ENCODE measurements at places on chromosomes 5 and 9. TPM values are rescaled to one million over a fixed set of nuclear protein-coding genes. Genes with fewer than 3 reads are reported as not detected.

Gene ZNF169
- total RNA-seq = 11.6 TPM

DNA sequence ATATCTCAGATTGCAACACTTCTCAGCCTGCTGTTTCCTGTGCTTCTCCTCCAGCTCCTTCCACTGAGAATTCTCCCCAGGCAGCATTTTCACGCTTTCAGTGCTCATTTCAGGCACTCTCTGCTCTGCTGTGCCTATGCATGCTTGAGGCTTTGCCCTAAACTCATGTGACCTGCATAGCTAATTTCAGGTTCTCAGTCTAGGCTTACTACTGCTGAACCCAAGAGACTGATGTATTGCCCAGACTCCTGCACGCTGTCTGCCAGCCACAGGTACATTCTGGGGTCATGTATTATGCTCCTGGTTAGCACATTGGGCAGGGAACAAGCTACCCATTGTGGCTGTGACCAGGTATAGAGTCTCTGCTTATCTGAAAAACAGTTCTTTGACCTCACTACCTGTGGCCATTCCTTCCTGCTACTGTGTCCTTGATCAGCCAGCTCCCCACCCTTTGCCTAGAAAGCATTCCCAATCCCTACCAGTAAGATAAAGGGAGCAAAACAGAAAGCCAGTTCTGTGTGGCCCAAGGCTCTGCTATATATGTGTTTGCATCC lies 34.7 kb downstream of the PIP5K1B start:
- H3K4me3 ChIP-seq = no peak overlapping the region
- H3K4me1 ChIP-seq = no peaks in the 10 kb centered on the region
- no peak overlapping the region for H3K27ac ChIP-seq
- peaks cover 19% of the 10 kb centered on the region for H3K27me3 ChIP-seq
- H3K36me3 ChIP-seq = no peaks in the 10 kb centered on the region

DNA sequence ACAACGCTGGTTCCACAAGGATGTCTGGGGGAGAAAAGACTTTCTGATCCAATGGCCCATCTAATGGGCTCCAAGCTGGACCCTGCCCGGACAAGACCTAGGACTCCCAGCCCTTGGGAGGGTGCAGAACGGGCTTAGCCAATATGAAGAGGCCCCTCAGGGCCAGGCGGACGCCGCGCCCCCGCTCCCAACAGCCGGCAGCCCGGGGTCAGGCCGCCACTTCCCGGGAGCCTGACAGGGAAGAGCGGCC lies 493 bp downstream of the P4HA2 start:
- peak overlapping the region; percentile 60 for H3K4me3 ChIP-seq
- peaks cover 5% of the 10 kb centered on the region for H3K36me3 ChIP-seq
- no peak for DNase-seq
- peaks cover 9% of the 10 kb centered on the region for H3K27me3 ChIP-seq
- H3K4me1 ChIP-seq = peaks cover 38% of the 10 kb centered on the region

DNA sequence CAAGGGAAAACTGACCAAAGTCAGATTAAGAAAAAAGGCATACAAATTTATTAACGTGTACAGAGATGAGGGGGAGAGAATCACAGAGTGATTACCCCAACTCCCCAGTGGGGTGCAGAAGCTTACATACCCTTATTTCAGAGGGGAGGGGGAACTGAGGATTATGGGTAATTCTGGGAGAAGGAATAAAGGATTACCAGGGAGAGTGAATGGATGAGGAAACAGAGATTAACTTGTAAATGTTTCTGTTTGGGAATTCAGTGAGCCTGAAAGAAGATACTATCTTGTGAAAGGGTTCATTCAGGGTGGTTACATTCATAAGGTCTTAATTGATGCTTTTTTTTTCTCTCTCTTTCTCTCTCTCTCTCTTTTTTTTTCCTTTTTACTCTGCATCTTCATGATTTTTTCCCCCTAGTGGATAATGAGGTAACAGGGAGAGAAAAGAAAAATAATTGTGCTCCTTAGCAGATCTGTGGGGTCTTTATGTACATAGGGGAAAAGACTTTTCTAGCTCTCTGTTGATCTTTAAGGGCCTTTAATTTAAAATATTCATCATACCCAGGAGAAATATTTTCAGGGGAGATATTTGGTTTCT lies 49.4 kb downstream of the TARS1 start:
- no peak overlapping the region for H3K27ac ChIP-seq
- H3K27me3 ChIP-seq = no peaks in the 10 kb centered on the region
- no peak overlapping the region for H3K4me3 ChIP-seq
- no peak for DNase-seq

GRCh38 chr5:66814146-66814991 lies 218.2 kb downstream of the MAST4 start:
- peaks cover 24% of the 10 kb centered on the region for H3K4me1 ChIP-seq
- H3K27me3 ChIP-seq = peaks cover 3% of the 10 kb centered on the region
- DNase-seq = no peak

DNA sequence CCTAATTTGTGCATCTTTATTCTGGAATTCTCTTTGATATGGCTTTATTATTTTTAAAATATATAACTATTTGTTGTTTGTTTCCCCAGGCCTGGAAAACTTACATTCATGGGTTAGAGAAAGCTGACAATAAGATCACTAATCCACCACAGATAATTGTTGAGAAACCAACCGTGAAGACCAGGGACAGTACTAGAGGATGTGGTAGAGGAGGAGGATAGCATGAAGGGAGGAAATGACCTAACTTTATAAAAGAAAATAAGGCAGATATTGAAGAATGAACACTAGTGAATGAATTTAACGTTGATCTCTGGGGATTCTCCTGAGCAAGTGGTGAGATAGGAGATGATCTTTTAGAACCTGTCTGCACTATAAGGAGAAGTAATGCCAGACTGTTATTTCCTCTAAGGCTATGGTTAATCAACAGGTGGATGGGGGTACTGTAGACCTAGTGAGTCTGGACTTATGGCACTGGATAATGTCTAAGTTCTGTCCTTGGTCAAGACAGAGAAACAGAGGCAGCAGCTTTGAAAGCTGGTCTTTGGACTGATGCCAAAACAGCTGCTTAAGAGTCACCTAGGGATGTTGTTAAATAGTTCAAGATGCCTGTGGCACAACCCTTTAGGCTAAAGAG lies 52.4 kb downstream of the NREP start:
- H3K4me1 ChIP-seq = peaks cover 14% of the 10 kb centered on the region
- no peak for DNase-seq
- H3K4me3 ChIP-seq = no peak overlapping the region

DNA sequence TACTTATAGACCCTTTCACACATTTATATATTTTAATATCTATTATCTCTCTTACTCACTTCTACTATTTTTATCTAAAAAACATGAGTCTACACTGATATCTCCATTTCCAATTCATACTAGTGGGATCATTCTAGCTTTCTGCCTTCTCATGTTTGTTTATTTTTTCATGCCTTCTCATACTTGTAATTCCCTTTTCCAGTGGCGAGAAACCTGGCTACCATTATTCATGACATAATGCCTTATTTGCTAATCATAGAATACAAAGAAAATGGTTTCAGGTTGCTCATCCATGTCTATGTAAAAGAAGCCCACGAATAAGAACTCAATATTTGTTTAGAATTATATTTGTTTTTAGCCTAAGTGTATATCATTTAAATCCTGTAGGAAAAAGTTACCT lies 232.7 kb upstream of the ACTBL2 start:
- no peaks in the 10 kb centered on the region for H3K4me1 ChIP-seq
- H3K36me3 ChIP-seq = no peaks in the 10 kb centered on the region

DNA sequence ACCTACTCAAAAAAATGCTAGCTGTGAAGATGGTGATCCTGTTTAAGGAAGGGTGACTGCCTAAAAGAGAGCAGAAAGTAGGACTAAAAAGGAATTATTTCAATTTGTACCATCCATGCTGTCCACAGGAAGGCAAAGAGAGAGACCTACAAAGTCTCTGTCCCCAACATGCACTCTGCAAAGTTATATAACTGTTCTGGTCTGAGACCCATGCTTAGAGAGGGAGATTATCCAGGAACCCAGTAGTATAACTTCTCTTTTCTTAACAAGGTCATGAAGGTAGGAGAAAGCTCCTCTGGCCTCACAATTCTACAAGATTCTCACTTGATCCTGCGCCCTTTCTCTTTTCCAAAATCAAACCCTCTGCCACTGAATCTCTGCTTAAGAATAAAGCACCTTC lies 25.8 kb downstream of the SLC22A4 start:
- H3K36me3 ChIP-seq = no peaks in the 10 kb centered on the region
- no peak for DNase-seq
- H3K4me3 ChIP-seq = no peak overlapping the region
- H3K27me3 ChIP-seq = no peaks in the 10 kb centered on the region
- H3K4me1 ChIP-seq = no peaks in the 10 kb centered on the region
- no peak overlapping the region for H3K27ac ChIP-seq

Gene FOXD4L6
- total RNA-seq = 0.28 TPM

Gene IL13
- 0.37 TPM for total RNA-seq

DNA sequence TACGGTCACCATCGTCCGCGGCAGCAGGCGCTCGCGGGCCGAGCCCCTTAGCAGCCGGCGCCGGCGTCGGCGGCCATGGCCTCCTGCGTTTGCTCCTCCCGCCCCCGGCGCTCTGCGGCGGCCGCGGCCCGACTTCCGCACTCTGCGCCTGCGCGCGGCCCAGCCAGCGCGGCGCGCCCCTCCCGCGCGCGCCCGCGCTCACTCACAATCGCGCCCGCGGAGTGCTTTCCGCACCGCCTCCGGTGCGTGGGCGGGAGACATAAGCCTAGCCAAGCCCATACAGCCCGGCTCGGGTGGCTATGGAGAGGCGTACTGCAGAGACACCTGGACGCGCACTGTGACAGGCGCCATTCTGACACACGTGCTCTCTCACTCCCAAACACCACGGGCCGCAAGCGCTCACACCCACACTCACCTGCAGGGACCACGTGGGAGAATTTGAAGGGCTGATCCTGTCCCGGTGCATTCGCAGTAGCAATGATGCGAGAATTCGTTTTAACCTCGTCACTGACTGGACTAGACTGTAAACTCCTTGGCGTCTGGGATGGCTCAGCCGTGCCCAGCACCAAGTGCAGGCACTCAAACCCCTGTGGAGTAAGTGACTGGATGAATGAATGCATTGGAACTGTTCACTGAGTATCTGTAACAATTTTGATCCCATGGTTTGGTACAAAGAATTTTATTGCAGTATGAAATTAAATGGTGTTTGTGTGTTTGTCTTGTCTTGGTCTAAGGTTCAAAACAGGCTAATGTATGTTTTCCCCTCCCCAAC lies at the start of gene RNF145:
TSS of gene RNF145 (minus strand) at position 116 of the 772 bp plus-strand sequence. CDS start 5,936 bp downstream, outside the sequence.
- H3K36me3 ChIP-seq = peaks cover 15% of the 10 kb centered on the region
- H3K27me3 ChIP-seq = no peaks in the 10 kb centered on the region
- peaks cover 41% of the 10 kb centered on the region for H3K4me1 ChIP-seq
- DNase-seq = peak; percentile 93

Gene KCTD16
- 0.17 TPM for total RNA-seq

GRCh38 chr5:177520916-177521513 lies 4.3 kb upstream of the DDX41 start:
- H3K27ac ChIP-seq = peak overlapping the region; percentile 81
- no peak for DNase-seq
- H3K4me1 ChIP-seq = peaks cover 23% of the 10 kb centered on the region
- H3K4me3 ChIP-seq = no peak overlapping the region

Gene NUDT12
- total RNA-seq = 0.78 TPM

Gene PCDHGA4
- total RNA-seq = 0.28 TPM

DNA sequence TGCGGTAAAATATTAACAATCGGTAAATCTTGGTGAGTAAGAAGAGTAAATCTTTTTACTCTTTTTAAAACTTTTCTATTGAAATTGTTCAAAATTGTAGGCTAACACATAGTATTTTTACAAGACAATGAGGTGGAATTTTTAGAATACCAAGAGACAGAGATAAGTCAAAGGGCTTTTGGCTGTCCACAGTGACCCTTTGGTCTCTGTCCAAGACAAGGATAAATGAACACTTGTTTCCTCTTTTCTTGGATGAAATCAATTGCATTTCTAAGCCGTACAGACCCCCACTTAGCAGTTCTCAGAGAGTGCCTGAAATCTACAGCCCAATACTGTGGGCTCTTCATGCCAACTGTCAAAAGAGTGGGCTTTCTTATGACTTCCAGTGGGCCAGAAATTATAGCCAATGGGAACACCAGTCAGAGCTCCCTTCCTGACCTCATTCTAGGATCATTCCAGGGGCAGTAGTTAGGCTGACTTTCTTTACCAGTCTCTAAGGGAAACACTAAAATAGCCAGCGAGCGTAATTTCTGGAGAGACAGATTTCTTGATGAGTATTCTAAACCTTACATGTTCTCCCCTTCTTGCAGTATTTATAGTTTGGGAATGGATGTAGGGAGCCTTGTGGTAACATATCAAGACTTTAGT lies 74.1 kb downstream of the GALNT10 start:
- DNase-seq = no peak
- H3K27ac ChIP-seq = no peak overlapping the region
- H3K4me1 ChIP-seq = no peaks in the 10 kb centered on the region
- peaks cover 5% of the 10 kb centered on the region for H3K36me3 ChIP-seq

- peaks cover 43% of the 10 kb centered on the region for H3K27me3 ChIP-seq
- H3K36me3 ChIP-seq = no peaks in the 10 kb centered on the region
- no peak overlapping the region for H3K4me3 ChIP-seq
- peaks cover 1% of the 10 kb centered on the region for H3K4me1 ChIP-seq
- no peak overlapping the region for H3K27ac ChIP-seq
These were observed 139.2 kb upstream of the PALM2AKAP2 start for GRCh38 chr9:109640580-109641371.

GRCh38 chr5:883475-884181 lies 9.0 kb downstream of the BRD9 start:
- no peak for DNase-seq
- peaks cover 71% of the 10 kb centered on the region for H3K36me3 ChIP-seq
- peak overlapping the region; percentile 76 for H3K27ac ChIP-seq

DNA sequence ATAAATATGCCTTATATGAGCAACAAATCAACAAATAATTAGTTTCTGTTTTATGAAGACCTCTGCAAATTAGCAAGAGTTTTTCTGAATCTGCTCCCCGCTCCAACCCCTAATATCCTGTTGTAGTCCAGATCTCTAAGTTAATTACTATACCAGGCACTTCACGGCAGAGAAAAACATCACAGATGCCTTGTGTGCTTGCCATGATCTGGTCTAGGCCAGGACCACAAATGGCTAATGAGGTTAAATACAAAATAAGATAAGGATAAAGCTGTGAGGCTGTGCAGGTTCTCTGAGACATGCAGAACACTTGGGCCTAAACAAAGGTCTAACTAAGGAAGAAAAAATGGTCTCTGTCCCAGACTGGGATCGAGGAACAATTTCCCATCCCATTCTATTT lies 150.8 kb downstream of the SLIT3 start:
- no peak overlapping the region for H3K27ac ChIP-seq
- no peaks in the 10 kb centered on the region for H3K4me1 ChIP-seq
- no peaks in the 10 kb centered on the region for H3K36me3 ChIP-seq
- no peak for DNase-seq

Gene BARX1
- total RNA-seq = 1.4 TPM

GRCh38 chr5:84589926-84590325 lies 205.2 kb upstream of the EDIL3 start:
- no peak overlapping the region for H3K4me3 ChIP-seq
- H3K36me3 ChIP-seq = no peaks in the 10 kb centered on the region
- no peak for DNase-seq
- H3K27ac ChIP-seq = no peak overlapping the region
- no peaks in the 10 kb centered on the region for H3K27me3 ChIP-seq

DNA sequence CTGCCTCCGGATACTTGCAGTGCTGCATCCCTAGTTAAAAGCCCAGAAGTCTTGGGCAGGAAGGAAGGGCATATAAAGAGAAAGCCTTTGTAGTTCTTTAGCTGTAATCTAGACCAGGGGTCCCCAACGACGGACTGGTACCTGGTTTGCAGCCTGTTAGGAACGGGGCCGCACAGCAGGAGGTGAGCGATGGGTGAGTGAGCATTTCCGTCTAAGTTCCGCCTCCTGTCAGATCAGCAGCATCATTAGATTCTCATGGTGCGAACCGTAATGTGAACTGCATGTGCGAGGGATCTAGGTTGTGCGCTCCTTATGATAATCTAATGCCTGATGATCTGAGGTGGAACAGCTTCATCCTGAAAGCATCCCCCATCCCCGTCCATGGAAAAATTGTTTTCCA lies 1.6 kb upstream of the SMIM15 start:
- peaks cover 21% of the 10 kb centered on the region for H3K36me3 ChIP-seq
- H3K27ac ChIP-seq = no peak overlapping the region
- H3K27me3 ChIP-seq = no peaks in the 10 kb centered on the region

All from activated naive CD8-positive, alpha-beta T cell treated with anti-CD3 and anti-CD28 coated beads, Interleukin-2, amount 10 ng/mL, durations not matched to agents 7 days and 5 days (primary cell).